Neural progenitor cell (in vitro differentiated cells): ENCODE measurements at places on chromosomes 4 and X. TPM values are rescaled to one million over a fixed set of nuclear protein-coding genes. Genes with fewer than 3 reads are reported as not detected.

GRCh38 chr4:77662396-77662795, 56.8 kb downstream of the CXCL13 start:
- DNase-seq, result no peak

- no peak for DNase-seq
These were observed 47.2 kb downstream of the SLC34A2 start for GRCh38 chr4:25702848-25703247.

- no peak for DNase-seq
These were observed 22.0 kb downstream of the ITIH6 start for GRCh38 chrX:54776061-54776460.

- DNase-seq, result no peak
These were observed 194.0 kb upstream of the NUDT6 start for GRCh38 chr4:123116412-123116811.

- peak; percentile 33 for DNase-seq
These were observed 159.9 kb downstream of the MGST2 start for GRCh38 chr4:139825523-139826014.

- no peak for DNase-seq
These were observed 269.3 kb downstream of the STIM2 start for GRCh38 chr4:27129871-27130366.

GRCh38 chr4:101824500-101824899, 34.0 kb downstream of the BANK1 start:
- DNase-seq, result no peak

DNA sequence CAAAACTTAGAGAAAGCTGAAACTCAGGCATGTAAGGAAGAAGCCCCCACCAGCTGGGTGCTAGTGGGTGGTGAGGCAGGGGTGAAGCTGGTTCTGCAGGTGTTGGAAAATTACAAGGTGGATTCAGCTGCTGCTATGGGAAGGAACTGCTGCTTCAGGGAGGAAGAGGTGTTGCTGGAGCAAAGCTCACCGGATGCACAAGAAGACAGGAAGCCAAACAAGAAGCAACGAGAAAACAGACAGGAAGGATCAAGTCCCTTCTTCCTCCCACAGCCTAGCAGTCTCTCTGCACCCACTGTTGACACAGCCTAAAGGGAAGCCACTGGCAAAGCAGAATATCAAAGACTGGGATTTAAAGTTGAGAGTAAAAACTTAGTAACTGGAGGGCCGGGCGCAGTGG, 100.2 kb upstream of the JADE1 start:
- DNase-seq, result no peak

- no peak for DNase-seq
These were observed 28.1 kb upstream of the HS6ST2 start for GRCh38 chrX:132986556-132986955.

ERVMER34-1 gene
- total RNA-seq, result 2.0 and 2.1 TPM in 2 replicates

F8A3 gene
- total RNA-seq, result 0.73 and 3.5 TPM in 2 replicates

GAGE1 gene
- not detected in 2 replicates for total RNA-seq

ITGB1BP2 gene
- total RNA-seq, result 0.99 and 4.8 TPM in 2 replicates

AMOT gene
- 3.8 and 7.5 TPM in 2 replicates for total RNA-seq

F9 gene
- total RNA-seq, result not detected in 2 replicates
